ENCODE measurements at places on chromosomes 2 and 18. TPM values are rescaled to one million over a fixed set of nuclear protein-coding genes. Genes with fewer than 3 reads are reported as not detected.

DNA sequence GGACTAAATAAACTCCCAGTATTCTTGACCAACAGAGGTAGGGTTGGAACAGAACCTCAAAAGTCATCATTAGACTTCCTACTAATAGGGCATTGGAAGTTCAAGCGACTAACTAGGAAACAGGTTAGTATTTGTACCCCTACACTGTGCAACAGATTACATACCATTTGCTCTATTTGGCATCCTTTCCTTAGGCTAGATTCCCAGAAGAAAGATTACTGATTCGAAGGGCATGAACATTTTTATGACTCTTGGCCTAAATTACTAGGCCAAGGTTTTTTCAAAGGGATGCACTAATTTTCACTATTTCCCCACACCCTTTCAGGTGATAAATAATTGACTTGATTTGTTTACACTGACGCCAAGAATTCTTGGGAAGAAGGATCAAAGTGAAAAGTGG, 104.8 kb upstream of the CYP1B1 start:
- DNase-seq = no peak

GRCh38 chr2:25252291-25253152, 84.1 kb upstream of the POMC start:
- DNase-seq = no peak

DNA sequence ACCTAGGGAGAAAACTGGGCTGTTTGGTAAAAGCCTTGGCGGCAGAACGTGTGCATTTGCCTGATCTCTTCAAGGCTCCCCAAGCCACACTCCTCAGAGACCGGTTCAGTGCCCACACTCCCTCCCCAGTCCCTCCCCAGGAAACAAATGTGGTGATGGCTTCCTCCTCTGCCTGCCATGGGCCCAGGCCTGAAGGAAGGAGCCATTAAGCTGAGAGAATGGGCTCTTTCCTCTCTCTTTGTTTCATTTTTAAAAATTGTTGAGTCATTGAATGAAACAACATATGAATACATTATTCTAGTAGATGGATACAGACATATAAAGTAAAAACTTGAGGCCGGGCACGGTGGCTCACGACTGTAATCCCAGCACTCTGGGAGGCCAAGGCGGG, 50.6 kb upstream of the YWHAQ start:
- DNase-seq = no peak

- no peak for DNase-seq
Observed at GRCh38 chr2:69567909-69568300, 75.6 kb downstream of the AAK1 start.

DNA sequence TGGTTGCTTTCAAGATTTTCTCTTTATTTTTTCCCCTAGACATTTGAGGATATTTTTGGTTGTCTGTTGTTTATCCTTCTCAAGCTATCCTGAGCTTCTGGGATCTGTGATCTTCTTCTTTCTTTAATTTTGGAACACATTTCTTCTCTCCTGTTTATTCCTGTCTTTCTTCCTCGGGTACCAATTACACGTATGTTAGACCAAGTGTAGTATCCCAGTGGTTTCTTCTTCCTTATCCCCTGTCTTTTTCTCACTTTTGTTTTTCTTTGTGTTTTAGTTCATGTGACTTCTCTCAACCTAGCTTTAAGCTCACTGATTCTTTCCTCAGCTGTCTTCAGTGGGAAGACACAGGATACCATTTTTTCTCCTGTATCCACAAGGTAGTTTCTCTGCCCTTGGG, 120.0 kb downstream of the GALR1 start:
- no peak for DNase-seq

- DNase-seq = no peak
Observed at GRCh38 chr2:127361929-127362885, 25.6 kb downstream of the MAP3K2 start.

GRCh38 chr2:152618193-152618564, 99.1 kb downstream of the PRPF40A start:
- DNase-seq = no peak

DNA sequence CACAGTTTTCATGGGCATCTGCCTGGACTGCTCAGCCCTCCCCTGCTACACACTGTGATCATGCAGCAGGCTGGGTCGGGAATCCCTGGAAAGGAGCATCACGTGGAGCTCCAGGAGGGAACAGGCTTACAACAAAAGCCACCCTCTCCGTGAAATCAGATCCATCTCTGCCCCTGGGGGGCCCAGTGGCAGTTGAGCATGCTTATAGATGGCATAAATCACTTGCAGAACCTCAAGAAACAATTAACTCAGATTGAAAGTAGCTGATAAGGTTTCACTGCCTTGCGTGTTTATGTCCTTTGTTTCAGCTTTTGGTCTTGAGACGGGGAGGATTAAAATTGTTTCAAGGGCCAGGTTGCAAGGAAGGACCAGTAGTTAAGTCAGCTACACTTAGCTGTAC, 354.8 kb upstream of the MEIS1 start:
- no peak for DNase-seq

- DNase-seq = no peak
Observed at GRCh38 chr2:176002688-176003210, 682 bp upstream of the LNPK start.

DNA sequence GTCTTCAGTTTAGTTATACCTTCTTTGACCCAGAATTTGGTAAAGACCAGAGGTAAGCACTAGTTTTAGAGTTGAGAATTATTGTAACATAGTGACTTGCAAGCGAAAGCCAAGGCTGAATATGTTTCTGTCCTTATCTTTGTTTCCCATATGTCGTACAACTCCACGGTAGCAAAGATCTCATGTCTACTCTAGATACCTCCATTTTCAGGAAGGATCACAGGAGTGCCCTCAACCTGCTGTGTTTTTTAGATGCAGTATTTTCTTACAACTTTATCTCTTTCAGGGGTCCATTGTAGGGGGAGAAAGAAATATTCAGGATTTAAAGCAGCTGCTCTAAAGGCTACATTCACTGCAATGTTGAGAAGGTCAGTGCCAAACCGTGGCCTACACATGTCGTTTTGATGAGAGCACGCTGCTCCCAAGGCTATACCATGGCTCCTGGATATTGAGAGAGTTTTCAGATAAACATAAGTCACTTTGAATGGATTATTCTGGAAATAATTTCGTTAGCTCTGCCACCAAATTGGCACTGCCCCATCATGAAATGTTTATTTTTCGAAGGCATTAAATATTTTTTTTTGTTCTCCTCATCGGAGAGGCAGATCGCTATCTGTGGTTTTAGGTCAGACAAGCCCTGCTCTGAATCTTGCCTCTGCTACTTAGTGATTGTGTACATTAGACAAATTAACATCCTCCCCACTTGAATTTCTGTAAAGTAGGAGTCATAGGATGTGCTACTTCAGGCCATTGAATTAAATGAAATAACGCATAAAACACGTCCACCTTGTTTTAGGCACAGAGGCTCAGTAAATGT, 2.1 kb downstream of the RHBDD1 start:
- DNase-seq = no peak

GRCh38 chr18:56089612-56090258, 501.7 kb upstream of the TCF4 start:
- DNase-seq = no peak

The KLHL41 gene
- 4.1 TPM for total RNA-seq

The POTEF gene
- total RNA-seq = not detected

The RPRD1A gene
- 162 TPM for total RNA-seq

The GKN2 gene
- not detected for total RNA-seq

Data from occipital lobe (tissue), 3 donors.